ENCODE measurements at places on chromosomes 11 and 22.

DNA sequence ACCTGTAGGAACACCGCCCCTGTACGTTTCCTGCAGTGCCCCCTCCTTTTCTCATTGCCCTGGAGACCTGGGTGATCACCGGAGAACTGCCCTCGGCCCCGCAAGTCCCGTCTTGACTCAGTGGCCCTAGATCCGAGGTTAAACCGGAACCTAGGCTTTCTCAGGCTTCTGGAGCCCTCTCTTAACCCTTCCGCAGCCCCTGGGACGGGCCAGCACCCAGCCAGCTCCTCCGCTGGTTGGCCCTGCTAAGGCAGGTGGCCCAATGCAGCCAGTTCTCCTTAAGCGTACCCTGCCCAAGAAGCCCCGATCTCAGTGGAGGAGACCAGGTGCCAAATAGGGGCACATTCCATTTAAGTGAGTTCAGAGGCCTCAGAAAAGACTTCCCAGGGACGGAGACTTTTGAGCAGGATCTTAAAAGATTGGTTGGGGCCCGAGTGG is 776 bp downstream of the NLRX1 start:
- DNase-seq = peak; percentile 24

DNA sequence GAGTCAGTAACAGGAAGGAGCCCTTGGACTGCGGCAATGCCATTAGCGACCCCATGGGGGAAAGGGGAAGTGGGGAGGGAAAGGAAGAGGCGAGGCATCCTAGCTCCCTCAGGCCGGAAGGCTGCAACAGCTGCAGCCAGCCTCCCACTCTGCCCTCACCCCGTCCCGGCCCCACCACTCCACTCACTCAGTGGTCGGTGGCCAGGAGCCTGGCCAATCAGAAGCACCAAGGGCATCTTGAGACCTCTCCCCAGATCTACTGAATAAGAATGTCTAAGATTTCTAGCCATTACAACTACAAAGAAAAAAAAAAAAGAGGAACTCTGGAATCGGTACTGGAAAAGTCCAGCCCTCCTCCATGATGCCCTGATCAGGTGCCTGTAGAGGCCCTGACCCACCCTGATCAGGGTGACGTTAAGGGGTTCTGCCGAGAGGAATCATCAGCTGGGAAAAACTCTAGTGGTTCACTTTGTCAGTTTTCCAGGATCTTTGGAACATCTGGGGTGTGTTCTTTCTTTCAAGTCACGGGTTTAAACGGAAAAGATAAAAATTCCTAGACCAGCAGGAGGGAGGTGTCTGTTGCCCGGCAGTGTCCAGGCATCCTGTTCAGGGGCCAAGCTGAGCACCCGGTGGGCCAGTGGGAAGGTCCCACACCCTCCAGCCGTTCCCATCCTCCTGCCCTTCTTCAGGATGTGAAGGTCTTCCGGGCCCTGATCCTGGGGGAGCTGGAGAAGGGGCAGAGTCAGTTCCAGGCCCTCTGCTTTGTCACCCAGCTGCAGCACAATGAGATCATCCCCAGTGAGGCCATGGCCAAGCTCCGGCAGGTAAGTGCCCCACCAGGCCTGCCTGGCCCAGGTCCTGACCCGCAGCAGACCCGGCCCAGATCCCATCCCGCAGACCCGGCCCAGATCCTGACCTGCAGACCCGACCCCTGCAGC is 14.4 kb downstream of the OAF start:
- DNase-seq = no peak

- no peak for DNase-seq
These were observed 559 bp downstream of the RANBP1 start for GRCh38 chr22:20116376-20116950.

GRCh38 chr11:4547416-4547815 is 2.4 kb downstream of the OR52M1 start:
- no peak for DNase-seq

All from adipocyte (in vitro differentiated cells).